ENCODE measurements at places on chromosomes 1 and 21.

- no peak for DNase-seq
These were observed 83.2 kb downstream of the APP start for GRCh38 chr21:26087223-26087918.

- no peak for DNase-seq
These were observed 10.0 kb upstream of the RASSF5 start for GRCh38 chr1:206497363-206497762.

- no peak for DNase-seq
These were observed 11.4 kb upstream of the EFNA1 start for GRCh38 chr1:155116113-155116764.

- DNase-seq, result no peak
These were observed 23.3 kb downstream of the CYP2J2 start for GRCh38 chr1:59903141-59903754.

- no peak for DNase-seq
These were observed 82.8 kb downstream of the MIS18A start for GRCh38 chr21:32196001-32196400.

DNA sequence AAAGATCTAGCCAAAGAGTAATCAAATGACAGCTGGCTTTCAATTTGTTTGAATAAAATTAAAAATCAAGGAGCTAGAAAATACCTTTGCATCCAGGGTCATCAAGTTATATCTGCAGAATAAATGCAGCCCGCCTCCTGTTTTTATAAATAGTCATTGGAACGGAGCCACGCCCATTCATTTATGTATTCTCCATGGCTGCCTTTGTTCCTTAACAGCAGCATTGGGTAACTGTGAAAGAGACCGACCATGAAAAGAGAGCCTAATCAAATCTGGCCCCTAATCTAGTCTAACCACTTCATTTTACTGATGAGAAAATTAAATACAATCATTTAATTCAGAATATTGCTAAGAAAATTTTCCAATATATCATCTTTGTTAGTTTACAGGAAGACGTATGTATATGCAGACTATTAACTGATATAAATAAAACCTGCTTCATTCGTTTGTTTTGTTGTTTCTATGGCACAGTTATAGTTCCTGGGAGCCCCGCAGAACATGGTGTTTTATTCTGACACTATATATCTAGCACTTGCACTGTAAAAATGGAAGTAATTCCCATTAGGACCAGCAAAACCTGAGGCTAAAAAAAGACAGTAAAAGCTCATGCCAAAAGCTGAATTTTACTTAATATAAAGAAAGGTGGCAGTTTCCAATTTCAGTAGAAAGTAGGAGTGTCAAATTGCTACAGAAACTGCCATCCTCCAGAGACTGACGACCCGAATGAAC is 111.8 kb upstream of the PALMD start:
- DNase-seq, result no peak

GRCh38 chr1:108152782-108153222 is 47.3 kb downstream of the SLC25A24 start:
- DNase-seq, result no peak

GRCh38 chr1:91412371-91412770 is 7.7 kb upstream of the HFM1 start:
- DNase-seq, result no peak

GRCh38 chr1:47618830-47619229 is 181.0 kb downstream of the FOXD2 start:
- DNase-seq, result no peak

GRCh38 chr1:172450524-172450885 is 6.6 kb upstream of the PIGC start:
- DNase-seq, result no peak

- no peak for DNase-seq
These were observed 115.0 kb downstream of the ACBD6 start for GRCh38 chr1:180387413-180387812.

DNA sequence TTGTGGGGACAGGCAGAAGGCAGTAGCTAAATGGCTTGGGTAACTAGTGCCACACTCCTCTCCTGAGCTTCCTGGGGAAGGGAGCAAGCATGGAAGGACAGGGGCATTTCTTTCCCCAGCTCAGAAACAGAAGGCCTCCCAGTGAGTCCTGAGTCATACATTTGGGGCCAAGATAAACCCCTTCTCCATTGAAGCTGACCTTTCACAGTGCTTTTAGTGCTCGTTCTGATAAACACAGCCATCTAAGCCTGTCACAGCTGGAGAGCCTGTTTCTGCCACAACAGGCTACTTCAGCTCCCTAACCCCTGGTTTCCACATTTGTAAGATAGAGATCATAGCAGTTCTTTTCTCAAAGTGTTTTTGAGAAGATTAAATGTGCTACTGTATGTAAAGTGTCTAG is 374.0 kb downstream of the LMX1A start:
- no peak for DNase-seq

DNA sequence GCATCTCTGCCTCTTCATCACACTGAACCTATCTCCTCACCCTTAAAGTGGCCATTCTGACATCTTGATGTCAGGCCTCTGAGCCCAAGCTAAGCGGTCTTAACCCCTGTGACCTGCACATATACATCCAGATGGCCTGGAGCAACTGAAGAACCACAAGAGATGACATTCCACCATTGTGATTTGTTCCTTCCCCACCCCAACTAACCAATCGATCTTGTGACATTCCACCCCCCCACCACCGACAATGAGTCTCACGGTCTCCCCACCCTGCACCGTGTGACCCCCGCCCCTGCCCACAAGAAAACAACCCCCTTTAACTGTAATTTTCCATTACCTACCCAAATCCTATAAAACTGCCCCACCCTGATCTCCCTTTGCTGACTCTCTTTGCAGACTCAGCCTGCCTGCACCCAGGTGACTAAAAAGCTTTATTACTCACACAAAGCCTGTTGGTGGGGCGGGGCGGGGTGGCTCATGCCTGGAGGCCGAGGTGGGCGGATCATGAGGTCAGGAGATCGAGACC is 21.0 kb upstream of the PINK1 start:
- DNase-seq, result no peak

- no peak for DNase-seq
These were observed 56.2 kb upstream of the FASLG start for GRCh38 chr1:172602706-172603105.

DNA sequence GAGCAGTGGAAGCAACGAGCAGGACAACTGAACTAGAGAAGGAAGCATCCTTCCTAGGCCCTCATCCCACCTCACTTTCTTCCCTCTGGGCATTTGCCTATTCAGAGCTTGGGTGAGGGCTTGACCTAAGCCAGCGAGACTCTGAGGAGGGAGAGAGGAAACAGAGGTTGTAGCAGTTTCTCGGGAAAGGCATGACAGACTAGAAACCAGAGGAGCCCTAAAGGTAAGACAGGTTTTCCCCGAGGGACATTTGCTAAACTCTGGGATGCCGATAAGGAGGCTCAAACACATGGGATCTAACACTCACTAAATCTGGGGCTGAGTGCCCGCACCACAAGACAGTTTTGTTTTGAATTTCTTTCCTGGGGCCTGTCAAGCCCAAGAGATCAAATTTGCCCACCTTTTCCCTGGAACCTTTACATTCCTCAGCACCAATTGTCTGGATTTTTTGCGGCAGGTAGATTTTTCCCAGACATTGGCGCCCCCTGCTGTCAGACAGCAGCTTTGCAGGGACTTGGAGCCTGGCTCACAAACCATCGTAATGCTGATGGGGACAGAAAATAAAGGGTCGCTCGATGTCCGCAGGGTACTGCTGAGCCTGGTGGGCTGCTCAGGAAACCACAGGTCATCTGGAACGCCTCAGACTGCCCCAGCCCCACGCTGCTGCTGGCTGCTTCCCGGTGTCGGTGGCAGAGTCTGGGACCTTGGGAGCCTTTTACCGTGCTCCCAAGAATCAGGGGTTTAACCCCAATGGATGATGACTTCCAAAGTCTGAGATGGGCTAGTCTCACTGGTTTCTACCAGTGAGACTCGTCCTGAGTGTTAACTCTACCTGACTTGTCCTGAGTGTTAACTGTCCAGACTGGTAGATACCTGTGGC is 23.4 kb upstream of the TSPAN2 start:
- DNase-seq, result peak; percentile 20

DNA sequence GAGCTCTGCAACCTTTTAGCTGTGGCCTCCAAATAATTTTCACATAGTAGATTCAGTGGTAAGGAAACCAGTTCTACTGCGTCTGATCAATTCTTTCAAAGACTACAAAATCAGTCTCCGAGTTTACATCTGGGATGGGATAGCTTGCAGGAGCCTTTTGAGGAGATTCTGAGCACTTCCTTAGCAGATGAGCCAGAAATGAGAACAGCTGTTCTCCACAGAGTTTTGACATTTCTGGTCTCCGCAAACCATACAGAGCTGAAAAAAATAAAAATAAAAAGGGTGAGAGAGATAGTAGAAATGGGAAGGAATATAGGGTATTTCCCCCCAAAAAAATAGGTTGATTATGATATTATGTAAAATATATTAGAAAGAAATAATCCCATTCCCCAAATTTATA is 119.3 kb downstream of the LYPLAL1 start:
- no peak for DNase-seq

DNA sequence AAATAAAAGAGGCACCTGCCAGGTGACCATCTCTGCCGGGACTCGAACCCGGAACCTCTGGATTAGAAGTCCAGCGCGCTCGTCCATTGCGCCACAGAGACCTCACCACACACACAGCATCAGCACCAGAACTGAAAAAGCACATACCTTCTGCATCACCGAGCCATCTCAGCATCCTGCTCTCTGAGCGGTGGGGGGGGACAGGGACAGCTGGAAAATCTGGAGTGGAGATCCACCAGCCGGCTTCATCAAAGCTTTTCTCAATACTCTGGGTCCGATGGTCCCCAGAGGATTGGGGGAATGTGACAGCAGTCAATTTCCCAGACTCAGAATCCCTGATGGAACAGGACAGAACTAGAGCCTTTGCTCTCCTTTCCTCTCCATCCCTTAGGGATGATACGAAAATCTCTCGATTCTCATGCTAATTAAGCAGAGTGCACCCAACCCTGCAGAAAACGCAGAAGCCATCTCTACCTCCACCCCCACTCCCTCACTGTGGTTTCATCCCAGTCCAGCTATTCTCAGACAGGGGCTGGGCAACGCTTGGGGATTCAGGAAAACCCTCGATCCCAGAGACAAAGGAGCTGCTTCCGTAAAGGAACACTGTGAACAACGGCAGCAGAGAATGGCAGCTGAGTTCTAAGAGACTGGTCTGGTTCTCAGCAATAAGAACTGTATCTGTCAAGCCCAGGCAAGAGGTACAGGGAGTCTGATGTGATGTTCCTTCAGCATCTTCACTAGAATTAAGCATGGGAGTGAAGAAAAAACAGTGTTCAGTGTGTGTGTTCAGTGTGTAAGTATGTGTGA is 29.6 kb upstream of the CADM3 start:
- no peak for DNase-seq

DNA sequence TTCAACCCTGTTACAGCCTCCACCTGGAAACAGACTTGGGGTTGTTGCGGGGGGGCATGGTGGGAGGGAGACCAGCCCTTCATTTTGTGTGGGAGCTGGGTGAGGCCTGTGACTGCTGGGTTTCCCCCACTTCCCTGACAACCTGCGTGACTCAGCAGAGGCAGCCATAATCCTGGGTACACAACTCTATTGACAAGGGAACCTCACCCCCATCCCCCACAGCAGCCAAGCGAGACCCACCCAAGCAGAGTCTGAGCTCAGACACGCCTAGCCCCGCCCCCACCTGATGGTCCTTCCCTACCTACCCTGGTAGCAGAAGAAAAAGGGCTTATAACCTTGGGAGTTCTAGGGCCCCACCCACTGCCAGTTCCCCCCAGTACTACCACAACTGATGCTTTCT is 8.0 kb upstream of the CCDC190 start:
- no peak for DNase-seq

- no peak for DNase-seq
These were observed 1.3 kb downstream of the RTCA start for GRCh38 chr1:100267284-100267683.

- DNase-seq, result no peak
These were observed 4.5 kb upstream of the ANKRD13C start for GRCh38 chr1:70358921-70359564.

GRCh38 chr21:45266518-45267389 is 20.9 kb downstream of the POFUT2 start:
- peak; percentile 62 for DNase-seq

GRCh38 chr1:94726981-94727685 is 93.0 kb upstream of the SLC44A3 start:
- DNase-seq, result no peak

DNA sequence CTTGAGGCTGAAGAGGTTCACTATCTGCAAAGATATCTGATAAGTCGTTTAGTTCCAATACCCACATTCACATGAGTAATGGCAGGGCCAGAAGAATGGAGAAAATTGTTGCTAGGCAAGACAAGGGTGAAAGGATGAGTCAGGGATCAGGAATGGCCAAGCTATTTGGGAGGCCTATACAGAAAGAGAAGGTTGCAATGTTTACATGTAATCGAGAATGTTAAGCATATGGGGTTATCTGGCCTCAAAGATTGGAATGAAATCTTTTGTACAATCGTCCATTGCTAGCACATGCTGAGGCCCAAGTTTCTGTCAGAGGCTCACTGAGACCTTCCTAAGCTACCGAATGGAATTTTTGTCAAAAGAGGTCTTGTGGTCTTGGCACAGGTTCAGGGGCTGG is 299.9 kb upstream of the PLD5 start:
- DNase-seq, result no peak

DNA sequence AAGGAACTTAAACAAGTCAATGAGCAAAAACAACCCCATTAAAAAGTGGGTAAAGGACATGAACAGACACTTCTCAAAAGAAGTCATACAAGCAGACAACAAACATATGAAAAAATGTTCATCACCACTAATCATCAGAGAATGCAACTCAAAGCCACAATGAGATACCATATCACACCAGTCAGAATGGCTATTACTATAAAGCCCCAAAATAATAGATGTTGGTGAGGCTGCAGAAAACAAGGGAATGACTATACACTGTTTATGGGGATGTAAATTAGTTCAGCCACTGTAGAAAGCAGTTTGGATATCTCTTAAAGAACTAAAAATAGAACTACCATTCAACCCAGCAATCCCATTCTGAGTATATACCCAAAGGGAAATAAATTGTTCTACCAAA is 51.2 kb downstream of the MRPL39 start:
- DNase-seq, result no peak

DNA sequence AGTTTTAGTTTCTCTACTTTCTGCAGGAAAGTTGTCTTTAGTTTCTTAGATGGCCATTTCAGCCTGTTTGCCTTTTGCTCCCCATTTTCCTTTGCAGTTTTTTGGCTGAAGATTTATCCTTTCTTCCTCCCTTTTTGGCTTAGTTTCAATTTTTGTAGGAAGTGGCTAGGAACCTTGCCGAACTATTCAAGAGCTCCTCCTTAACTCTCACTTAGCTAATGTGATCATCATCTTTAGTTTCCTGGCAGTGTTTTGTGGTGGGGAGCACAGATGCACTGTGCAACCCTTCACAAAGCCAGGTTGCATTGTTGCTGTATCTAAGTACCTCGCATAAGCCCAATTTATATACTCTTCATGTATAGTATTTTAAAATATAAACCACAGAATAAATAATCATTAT is 28.8 kb upstream of the CCDC181 start:
- DNase-seq, result no peak

- peak; percentile 8 for DNase-seq
These were observed 73.5 kb downstream of the LRIG2 start for GRCh38 chr1:113146242-113147072.

GRCh38 chr21:41375875-41376274 is 14.0 kb downstream of the MX2 start:
- no peak for DNase-seq

GRCh38 chr1:101262060-101262459 is 25.2 kb downstream of the S1PR1 start:
- DNase-seq, result no peak

Data from activated T-helper 1 cell treated with anti-CD3 and anti-CD28 coated beads, Interleukin-12 subunit alpha, Interleukin-12 subunit beta, Interleukin-2, Interleukin-4 antibody, amounts not matched to agents 30 ng/mL and 10 ng/mL and 1 ng/mL, durations not matched to agents 14 hours and 24 hours and 36 hours (primary cell).